ENCODE measurements at places on chromosomes 16 and 17. TPM values are rescaled to one million over a fixed set of nuclear protein-coding genes. Genes with fewer than 3 reads are reported as not detected.

MILR1 gene
- 4.6 TPM for total RNA-seq

NEURL4 gene
- total RNA-seq, result 14.4 TPM

MT4 gene
- total RNA-seq, result not detected

SLC9A5 gene
- 0.99 TPM for total RNA-seq

NXN gene
- 31.6 TPM for total RNA-seq

SGSH gene
- 16.2 TPM for total RNA-seq

CEP295NL gene
- total RNA-seq, result 0.73 TPM

NAA38 gene
- total RNA-seq, result 95.4 TPM

ZNF423 gene
- total RNA-seq, result 0.73 TPM
